Naive thymus-derived CD8-positive, alpha-beta T cell (primary cell): ENCODE measurements at places on chromosomes 2 and 18. TPM values are rescaled to one million over a fixed set of nuclear protein-coding genes. Genes with fewer than 3 reads are reported as not detected.

- no peak for DNase-seq
Observed at GRCh38 chr18:23302851-23303527, 150.1 kb upstream of the RIOK3 start.

GRCh38 chr2:56169521-56169920 lies 14.3 kb upstream of the CCDC85A start:
- no peak for DNase-seq

- DNase-seq, result no peak
Observed at GRCh38 chr18:25134861-25135260, 217.1 kb downstream of the ZNF521 start.

- DNase-seq, result no peak
Observed at GRCh38 chr2:234723400-234723799, 226.5 kb upstream of the ARL4C start.

GRCh38 chr2:213079756-213080155 lies 71.7 kb downstream of the IKZF2 start:
- DNase-seq, result no peak

DNA sequence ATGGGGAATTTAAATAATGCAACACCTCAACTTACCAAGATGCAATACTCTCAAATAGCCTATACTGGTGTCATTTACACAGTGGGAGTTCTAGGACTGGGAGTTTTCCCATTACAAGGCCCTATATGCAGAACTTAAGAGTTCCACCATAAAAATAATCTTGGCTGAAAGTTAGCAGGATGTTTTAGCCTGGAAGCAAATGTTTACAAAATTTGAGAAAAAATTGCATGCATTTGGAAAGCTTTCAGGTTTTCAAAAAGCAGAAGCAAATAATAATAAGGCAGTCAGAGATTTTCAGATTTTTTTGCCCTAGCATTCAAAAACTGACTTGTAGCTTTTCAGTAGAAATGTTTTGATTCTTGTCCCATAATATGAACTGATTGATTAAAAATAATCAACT lies 397.3 kb downstream of the ARHGAP15 start:
- DNase-seq, result no peak

DNA sequence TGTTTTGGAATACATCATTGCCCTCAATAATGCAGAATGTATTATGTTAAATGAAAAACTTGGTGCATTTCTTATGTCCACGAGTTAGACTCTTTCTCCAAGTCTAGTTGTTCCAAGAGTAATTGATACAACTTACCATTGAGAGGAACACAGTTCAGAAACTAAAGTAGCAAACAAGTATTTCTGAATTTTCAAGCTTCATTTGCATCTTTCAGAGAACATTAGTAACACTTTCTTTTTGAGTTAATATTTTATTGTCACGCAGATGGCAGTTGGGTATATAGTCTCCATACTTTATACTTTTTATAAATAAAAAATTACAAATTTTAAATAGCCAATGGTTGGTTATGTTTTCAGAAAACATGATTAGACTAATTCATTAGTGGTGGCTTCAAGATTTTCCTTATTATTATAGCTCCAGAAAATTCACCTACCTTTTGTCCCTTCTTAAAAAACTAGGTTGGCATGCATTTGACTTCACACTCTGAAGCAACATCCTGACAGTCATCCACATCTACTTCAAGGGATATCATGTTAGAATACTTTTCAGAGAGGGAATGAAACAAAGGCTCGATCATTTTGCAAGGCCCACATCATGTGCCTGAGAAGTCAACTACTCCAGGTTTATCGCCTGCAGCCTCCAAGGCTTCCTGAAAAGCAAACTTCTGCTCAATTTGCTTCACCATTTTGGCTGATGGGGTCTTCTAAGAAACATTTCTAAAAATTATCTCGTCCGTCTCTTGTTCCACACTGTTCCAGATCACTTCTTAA lies 29.9 kb downstream of the LYPD6B start:
- no peak for DNase-seq

DNA sequence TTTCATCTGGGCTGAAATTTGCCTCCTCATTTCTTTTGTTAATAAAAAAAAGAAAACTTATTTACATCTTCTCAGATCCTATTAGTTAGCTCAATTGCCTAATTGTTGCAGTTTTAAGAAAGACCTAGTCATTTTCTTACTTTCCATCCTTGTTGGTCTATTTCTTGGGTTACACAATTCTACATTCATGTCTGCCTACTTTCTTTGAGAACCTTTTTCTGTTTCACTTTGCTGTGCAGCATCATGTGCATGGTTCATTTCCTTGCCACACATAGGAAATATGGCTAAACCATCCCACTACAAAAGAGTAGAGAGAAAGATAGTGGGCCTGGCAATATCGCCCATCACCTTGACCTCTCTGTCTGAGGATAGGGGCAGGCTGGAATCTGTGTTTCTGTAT lies 780.7 kb upstream of the FANCL start:
- DNase-seq, result no peak

GRCh38 chr2:224381521-224382279 lies 20.2 kb downstream of the FAM124B start:
- DNase-seq, result no peak

GRCh38 chr2:177588671-177589070 lies 196.1 kb downstream of the AGPS start:
- DNase-seq, result no peak

DNA sequence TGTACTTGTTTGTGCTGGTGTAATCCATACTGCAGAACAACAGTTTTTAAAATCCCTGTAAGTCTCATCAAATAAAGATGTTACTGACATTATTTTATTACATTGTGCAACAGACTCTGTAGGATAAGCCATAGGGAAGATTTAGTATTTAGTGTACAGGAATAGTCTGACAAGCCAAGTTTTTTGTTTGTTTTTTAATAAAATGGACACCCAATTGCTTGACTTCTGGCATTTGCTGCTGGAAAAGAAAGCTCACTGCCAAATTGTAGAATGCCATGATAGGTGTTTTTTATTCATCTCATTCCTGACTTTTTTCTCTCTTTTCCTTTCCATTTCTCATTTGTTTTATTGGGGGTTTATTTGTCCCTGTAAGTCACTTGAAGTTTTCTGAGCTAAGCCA lies 38.1 kb downstream of the SMARCAL1 start:
- no peak for DNase-seq

Gene ARMC9
- polyA plus RNA-seq, result 2.6 TPM

Gene C1QL2
- not detected for polyA plus RNA-seq

Gene C1GALT1C1L
- polyA plus RNA-seq, result not detected
